Cardiac muscle cell (in vitro differentiated cells and primary cell): ENCODE measurements at places on chromosomes 1 and 21.

DNA sequence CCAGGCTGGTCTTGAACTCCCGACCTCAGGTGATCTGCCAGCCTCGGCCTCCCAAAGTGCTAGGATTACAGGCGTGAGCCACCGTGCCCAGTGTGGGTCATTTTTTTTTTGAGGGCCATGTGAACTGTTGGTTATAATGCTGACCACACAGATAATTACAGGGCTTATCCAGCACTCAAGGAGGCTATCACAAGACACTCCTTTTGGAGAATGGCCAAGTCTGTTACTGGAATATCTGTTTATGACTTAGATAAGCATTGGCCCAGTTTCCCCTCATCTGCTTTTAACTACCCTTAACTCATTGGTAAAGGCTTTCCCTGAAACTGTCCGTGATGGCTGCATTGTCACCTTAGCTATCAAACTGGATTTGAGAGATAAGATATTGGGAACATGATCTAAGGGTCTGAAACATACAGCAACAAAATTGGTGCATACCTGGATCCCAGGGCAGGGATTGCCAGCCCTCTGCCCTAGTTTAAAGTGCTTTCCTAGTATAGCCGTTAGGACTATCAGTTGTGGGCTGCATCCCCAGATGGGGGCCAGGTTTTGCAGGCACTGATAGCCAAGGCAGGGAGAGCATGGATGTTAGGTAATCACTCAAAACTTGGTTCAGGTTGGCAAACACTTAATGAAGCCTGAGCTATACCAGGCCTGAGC, 15.6 kb downstream of the SZT2 start:
- no peak for DNase-seq

- DNase-seq = no peak
Measured at GRCh38 chr1:218401441-218401997, 56.4 kb downstream of the TGFB2 start.

DNA sequence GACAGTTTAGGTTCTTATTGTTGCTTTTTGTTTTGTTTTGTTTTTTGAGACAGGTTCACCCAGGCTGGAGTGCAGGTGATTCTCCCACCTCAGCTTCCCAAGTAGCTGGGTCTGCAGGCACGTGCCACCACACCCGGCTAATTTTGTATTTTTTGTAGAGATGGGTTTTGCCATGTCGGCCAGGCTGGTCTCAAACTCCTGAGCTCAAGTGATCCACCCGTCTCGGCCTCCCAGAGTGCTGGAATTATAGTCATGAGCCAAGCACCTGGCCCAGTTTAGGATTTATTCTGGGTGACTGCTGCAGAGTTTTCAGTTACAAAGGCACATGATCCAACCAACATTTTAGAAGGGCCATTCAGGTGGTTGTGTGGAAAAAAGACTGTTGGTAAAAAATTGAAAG, 102.0 kb downstream of the SPAG17 start:
- no peak for DNase-seq

GRCh38 chr21:36208326-36209013, 51.8 kb downstream of the DOP1B start:
- DNase-seq = no peak

DNA sequence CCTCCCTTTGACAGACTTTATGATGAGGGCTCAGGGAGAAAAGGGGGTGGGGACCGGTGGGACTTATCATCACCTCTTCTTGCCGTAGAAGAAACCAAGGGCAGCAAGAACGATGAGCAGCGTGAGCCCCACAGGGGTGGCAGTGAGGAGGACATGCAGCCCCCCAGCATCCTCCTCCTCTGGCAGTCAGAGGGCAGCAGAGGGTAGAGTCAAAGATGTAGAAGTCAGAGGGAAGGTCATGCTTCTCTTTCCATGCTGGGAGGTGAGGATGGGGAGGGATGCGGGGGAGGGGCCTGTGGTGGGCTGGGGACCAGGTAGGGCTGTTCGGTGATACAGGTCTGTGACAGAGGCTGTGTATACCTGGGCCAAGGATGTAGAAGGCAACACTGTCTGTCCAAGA, 14.8 kb downstream of the INSRR start:
- no peak for DNase-seq

GRCh38 chr1:95096218-95096841, 20.8 kb upstream of the TLCD4 start:
- no peak for DNase-seq

DNA sequence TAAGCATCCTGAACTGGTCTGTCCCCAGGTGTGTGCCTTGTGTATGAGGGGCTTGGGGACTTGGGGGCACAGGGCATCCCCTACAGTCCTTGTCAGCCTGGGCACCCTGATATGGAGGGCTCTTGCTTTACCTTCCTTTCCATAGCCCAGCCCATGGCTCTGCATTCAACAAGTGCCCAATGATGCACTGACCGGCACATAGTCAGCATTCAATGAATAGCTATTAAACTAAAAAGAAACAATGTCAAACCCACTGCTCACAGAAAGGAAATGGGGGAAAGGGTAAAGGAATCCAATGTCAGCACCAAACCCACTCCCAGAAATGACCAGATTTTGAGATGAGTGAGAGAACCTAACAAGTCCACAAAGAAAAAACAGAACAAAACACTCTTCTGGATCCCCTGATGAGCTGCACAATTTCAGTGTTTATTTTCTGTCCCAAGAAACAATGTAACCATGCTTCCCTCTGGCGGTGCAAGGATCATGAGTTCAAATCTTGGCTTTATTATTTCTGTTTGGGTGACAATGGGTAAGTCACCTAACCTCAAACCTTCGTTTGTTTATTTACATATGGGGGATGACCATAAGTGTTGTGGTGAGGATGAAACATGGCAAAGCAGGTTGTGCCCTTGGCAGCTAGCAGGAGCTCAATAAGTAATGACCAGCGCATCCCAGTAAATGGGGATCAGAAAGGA, 22.0 kb downstream of the SYT6 start:
- DNase-seq = no peak

DNA sequence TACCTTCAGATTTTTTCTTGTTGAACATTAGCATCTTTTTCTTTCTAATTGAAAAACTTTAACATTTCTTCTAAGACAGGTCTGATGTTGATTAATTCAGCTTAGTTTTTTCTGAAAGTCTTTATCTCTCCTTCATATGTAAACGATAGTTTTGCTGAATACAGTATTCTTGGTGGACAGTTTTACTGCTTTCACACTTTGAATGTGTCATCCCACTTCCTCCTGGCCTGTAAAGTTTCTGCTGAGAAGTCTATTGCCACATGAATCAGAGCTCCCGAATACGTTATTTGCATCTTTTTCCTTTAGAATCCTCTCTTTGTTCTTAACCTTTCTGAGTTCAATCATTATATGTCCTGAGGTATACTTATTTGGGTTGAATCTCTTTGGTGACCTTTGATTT, 344.2 kb downstream of the OLFM3 start:
- no peak for DNase-seq

- DNase-seq = no peak
Measured at GRCh38 chr1:94738371-94738770, 81.8 kb upstream of the SLC44A3 start.

GRCh38 chr1:206472024-206472423, 1.7 kb downstream of the IKBKE start:
- no peak for DNase-seq

DNA sequence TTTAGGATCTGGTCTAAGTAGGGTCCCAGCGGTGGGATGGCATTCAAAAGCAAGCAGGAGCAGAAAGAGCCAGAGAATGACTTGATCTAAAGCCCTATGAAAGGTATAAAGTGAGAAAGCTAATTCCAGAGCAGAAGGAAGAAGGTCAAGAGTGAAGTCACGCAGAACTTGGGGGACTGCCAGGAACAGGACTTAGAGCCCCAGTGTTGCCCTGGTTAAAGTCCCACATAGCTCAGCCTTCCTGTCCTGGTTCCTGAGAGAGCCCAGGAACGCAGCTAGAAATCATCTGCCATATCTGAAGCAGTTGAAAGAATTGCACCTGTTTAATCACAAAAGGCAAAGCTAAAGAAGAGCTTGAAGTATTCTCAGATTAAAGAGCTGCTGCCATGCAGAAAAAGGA, 160.6 kb upstream of the ATP1B1 start:
- DNase-seq = peak; percentile 35

DNA sequence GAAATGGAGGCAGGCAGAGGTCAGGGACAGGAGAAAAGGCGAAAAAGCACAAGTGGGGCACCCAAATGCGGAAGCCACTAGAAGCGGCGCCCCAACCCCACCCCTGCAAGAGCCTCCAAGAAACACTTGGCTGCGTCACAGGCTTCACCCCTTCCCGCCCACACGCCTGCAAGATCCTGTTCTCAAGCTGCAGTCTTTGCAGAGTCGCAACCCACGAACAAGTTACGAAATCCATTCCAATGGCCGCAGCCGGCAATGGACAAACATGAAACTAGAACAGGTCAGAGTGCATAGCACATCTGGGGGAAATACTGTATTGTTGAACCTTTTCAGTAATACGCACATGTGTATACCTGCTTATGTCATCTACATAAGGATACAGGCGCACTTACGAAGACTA, 103.6 kb downstream of the PSMG1 start:
- DNase-seq = no peak
